ENCODE measurements at places on chromosomes 3 and 15.

DNA sequence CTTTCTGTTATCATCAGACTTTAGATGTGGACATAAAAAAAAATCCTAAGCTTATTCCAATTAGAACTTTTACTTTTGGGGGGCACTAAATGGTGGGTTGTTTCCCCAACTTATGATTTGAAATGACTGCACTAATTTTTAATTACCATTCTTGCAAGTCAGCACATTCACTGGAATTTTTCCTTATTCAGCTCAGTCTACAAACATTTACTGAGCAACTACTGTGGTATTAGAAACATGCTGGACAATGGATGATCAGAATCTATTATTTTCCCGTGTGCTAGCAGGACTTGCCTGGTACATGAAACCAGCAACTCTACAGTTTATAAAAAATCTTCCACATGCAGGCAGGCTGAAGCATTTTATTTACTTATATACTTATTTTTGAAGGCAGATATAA, 273.6 kb downstream of the FOXP1 start:
- DNase-seq, result no peak

DNA sequence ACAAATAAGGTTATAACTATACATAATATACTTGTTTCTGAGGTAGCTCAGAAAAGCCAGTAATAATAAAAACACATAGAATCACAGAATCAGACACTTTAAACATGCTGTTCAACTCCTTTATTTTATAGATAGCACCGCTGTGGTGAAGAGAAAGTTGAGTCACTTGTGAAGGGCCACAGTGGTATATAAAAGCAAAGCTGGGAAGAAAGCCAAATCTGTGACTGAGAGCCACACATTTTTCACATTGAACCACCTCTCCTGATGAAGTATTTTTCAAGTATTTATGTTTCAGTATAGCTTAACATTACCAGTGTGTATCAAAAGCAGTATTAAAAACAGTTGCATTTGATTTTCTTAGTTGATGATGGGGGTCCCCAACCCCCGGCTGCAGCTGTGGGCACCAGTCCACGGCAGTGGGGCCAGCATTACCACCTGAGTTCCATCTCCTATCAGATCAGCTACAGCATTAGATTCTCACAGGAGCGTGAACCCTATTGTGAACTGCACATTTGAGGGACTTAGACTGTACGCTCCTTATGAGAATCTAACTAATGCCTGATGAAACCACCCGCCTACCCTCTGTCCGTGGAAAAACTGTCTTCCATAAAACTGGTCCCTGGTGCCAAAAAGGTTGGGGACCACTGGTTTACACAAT, 46.2 kb downstream of the TBL1XR1 start:
- DNase-seq, result no peak

GRCh38 chr3:125120379-125121122, 64.8 kb upstream of the HEG1 start:
- DNase-seq, result no peak

GRCh38 chr3:23438657-23439056, 235.5 kb downstream of the UBE2E2 start:
- no peak for DNase-seq

- DNase-seq, result no peak
These were observed 39.7 kb downstream of the BFSP2 start for GRCh38 chr3:133439563-133439962.

DNA sequence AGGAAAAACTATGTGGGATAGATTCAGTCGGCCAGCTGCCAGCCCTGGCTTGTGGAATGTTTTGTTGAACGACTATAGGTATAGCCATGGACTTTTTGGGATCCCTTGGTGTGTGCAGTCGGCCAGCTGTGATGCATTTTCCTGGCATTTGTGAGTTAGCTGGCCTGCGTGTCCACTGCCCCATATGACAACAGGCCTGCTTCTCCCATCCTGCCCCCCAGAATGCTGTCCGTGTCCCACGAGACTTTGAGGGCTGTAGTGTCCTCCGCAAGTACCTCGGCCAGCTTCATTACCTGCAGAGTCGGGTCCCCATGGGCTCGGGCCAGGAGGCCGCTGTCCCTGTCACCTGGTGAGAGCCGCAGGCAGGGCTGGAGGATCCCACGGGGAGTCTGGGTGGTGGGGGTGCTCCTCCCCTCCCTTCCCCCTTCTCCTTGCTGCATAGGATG, 23.6 kb downstream of the PTPN23 start:
- no peak for DNase-seq
